ENCODE measurements at places on chromosomes 4 and X.

DNA sequence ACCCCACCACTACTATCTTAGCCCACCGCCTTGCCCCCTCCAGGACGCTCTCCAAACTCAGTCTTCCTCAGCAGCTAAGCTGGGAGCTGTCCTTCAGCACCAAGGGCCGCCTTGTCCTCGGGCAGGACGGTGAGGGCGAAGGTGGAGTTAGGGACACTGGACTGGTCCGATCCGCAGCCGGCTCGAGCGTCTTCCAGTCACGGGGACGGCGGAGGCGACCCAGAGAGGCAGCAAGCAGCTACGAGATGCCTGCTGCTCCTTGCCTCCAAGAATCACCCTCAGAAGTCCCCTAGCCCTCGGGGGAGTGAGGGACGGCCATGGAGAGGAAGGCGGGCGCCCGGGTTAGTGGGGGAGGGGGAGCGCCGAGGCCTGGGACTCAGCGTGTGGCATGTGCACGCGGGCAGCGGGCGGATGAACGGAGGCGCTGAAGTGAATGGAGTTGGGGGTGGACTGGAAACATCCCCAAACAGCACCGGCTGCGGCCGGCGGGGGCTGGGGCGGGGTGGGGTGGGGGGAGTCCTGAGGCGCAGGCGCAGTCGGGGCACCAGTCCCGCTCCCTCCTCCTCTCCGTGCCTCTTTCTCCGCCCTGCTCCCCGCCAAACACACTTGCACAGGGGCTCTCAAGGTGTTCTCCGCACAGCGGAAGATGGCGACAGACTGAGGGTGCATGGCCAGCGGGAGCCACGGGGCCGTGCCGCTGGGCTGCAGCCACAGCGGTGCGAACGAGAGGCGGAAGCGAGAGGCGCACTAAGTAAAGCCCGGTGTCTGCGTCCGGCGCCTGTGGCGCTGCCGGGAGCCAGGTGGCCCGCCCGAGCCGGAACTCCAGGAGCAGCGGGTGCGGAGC is at the start of gene NALF2:
Gene NALF2, plus strand, starts transcription at position 545 of the 844 bp plus-strand sequence. CDS start 957 bp downstream, outside the sequence.
- DNase-seq: peak; percentile 50

DNA sequence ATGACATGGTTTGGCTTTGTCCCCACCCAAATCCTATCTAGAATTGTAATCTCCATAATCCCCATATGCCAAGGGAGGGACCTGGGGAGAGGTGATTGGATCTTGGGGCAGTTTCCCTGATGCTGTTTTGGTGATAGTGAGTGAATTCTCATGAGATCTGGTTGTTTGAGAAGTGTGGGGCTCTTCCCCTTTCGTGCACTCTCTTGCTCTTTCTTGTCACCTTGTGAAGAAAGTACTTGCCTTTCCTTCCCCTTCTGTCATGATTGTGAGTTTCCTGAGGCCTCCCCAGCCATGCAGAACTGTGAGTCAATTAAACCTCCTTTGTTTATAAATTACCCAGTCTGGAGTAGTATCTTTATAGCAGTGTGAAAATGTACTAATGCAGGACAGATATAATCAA is 36.4 kb upstream of the FREM3 start:
- no peak for DNase-seq

- no peak for DNase-seq
These were observed 81.6 kb downstream of the GATB start for GRCh38 chr4:151679231-151679630.

DNA sequence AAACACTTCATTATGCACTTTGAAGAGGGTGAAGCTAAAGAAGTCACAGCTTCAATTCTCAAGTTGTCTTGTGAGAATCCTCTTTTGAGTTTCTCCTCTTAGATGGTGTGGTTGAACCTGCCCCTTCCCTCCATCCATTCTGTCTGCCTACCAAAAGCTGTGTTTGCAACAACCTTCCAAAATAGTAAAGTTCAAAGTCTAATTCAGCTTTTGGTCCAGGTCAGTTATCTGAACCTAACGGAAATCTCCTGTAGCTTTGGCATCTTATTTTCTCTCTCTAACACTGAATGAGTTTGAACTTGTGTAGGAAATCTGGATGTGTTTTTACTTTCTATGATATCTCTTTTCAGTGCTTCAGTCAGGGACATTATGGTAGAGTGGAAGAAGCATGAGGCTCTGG is 201.7 kb upstream of the AR start:
- no peak for DNase-seq

DNA sequence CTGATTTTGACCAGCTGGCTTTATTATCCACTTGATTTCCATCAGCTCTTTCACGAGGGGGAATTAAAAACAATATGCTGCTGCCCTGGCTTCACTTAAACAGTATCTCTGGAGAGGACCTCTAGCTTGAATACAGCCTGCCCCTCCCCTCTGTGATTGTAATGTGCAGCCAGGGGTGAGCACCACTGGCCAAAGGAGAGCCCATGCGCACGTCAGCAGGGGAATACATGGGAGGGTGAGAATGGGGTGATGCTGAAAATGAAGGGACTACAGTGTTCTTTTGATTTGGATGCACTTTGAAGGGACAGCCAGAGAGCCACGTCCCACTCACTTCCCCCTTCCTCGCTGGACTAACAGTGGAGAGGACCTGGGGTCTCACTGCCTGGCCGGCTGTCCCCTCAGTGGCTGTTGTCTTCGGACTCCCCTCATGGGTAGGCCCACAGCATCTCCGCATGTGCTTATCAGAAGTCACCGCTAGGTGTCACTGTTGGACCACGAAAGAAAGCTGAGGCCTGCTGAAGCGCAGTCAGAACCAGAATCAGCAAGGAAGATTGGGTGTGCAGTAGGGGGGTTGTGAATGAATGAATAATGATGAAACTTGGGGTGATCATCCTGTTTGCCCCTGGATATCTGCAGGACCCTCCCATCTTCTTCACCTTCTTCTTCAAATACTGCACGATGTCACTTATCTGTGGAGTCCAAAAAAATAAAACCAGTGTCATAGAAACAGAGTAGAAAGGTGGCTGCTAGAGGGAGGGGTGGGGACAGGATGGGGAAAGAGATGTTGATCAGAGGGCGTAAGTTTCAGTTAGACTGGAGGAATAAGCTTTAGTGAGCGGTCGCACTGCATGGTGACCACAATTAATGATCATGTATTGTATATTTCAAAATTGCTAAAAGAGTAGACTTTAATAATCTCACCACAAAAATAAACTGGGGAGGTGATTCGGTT is 32.8 kb downstream of the CLCN4 start:
- DNase-seq: peak; percentile 63

- DNase-seq: no peak
These were observed 62.4 kb upstream of the WDFY3 start for GRCh38 chr4:85028910-85029309.

DNA sequence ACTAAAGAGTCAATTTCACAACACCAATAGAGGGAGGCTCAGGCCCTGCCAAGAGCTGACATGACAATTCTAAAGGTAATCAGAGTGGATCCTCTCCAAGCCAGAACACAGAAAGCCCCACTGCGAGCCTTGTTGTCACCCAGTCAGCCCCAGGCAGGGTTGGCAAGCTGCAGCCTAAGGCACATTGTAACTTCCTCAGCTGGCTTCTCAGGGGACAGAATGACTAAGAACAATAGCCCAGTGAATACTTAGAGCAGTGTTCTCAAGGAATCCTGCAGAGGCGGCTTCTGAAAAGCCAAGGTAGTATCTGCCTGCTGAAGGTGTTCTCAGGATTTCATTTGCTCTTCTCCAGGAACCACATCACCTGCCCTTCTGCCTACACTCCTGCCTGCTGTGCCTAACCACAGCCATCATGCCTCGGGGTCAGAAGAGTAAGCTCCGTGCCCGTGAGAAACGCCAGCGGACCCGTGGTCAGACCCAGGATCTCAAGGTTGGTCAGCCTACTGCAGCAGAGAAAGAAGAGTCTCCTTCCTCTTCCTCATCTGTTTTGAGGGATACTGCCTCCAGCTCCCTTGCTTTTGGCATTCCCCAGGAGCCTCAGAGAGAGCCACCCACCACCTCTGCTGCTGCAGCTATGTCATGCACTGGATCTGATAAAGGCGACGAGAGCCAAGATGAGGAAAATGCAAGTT is at the start of gene MAGEB4:
Gene MAGEB4, plus strand, starts transcription at position 277 of the 692 bp plus-strand sequence. Its CDS starts 136 bp downstream, at position 413.
- no peak for DNase-seq

- no peak for DNase-seq
These were observed 25.2 kb upstream of the PTTG2 start for GRCh38 chr4:37935026-37935425.

- DNase-seq: no peak
These were observed 65.7 kb downstream of the SHROOM2 start for GRCh38 chrX:9851890-9852289.

DNA sequence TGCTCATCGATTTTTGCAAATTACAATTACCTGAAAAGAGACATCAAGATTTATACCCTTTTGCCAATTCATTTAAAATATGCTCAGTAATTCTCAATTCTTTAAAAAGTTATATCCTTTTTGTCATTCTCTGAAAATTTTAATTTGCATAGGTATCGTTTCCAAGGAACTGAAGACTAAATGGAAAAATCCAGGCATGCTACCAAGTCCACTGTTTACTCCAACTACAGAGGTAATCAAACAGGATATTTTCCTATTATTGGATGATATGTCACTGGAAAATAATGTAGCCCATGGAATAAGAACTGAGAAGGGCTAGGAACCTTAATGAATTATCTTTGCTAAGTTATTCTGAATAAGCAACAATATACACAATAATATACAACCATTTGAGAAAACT is 132.7 kb downstream of the THOC2 start:
- DNase-seq: no peak

GRCh38 chr4:159298502-159298901 is 195.6 kb downstream of the RAPGEF2 start:
- DNase-seq: no peak

GRCh38 chr4:156634612-156635011 is 337.0 kb downstream of the PDGFC start:
- no peak for DNase-seq

- DNase-seq: no peak
These were observed 95.1 kb upstream of the IQCM start for GRCh38 chr4:149910604-149911350.

GRCh38 chr4:101785486-101785885 is 5.0 kb upstream of the BANK1 start:
- no peak for DNase-seq

- no peak for DNase-seq
These were observed 106.5 kb downstream of the CPZ start for GRCh38 chr4:8699063-8699385.
